ENCODE measurements at places on chromosomes 7 and 10.

GRCh38 chr7:114085592-114086501, 167.0 kb upstream of the PPP1R3A start:
- DNase-seq: no peak

- DNase-seq: no peak
Observed at GRCh38 chr10:14686356-14686755, 88.3 kb downstream of the FAM107B start.

DNA sequence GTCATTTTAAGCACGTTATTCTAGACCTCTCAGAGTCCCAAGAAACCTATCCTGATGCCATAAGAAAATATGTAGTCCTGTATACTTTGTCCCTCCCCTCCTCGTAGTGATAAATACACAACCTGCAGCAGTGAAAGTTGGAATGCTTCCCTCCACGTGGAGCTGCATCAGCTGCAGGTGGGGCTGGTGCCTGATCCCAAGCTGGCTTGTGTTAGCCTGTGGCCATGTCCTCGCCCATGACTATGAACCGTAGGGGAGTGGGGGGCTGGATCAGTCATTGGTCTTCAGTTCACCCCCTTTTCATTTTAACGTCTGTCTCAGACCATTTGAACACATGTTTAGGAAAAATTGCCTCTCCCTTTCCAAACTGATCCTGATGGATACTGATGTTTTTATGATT, 171.4 kb upstream of the HABP2 start:
- no peak for DNase-seq

DNA sequence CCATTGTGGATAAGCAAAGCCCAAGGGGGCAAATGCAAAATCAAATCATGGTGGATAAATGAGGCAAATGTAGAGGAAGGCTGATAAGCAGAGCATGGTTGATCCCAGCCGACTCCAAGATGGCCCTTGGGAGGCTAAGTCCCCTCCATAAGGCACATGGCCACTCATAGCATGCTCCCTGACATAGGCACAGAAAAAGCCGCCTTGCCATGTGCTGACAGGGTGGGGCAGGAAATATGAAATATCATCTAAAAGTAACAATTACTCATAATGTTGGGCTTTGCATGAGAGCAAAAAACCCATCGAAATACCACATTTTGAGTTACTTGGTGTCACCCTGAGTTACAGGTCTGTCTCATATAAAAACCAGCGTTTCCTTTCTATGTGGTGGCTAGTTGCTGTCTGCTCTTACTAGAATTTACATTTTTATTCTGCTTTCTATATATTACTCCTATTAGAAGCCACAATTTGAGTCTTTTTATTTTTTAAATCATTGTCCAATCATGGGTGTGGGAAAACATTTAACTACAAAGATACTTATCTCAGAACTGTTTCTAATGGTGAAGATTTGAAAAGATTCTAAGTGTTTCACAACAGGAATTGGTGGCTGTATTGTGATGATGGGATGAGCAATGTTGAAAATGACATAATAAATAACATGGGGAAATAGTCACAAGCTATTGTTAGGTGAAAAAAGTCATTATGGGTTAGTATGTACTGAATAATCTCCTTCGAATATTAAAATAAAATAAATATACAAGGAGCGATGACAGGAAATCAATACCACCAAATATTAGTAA, 102.7 kb downstream of the CUBN start:
- no peak for DNase-seq

DNA sequence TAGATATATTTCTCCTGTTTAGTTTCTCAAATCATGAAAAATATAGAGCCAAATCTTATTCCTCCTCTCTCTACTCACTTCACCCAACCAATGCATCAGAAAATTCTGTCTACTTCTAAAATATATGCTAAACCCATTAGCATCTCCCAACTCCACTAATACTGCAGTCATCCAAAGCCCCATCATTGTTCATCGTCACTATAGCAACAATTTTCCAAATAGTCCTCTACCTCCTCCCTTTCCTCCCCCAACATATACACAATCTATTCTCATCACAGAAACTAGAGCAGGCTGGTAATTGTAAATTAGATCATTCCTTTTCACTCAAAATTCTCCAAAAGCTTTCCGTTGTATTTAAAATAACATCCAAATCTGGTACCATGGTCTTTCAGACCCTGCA, 38.4 kb upstream of the C10orf120 start:
- DNase-seq: no peak

DNA sequence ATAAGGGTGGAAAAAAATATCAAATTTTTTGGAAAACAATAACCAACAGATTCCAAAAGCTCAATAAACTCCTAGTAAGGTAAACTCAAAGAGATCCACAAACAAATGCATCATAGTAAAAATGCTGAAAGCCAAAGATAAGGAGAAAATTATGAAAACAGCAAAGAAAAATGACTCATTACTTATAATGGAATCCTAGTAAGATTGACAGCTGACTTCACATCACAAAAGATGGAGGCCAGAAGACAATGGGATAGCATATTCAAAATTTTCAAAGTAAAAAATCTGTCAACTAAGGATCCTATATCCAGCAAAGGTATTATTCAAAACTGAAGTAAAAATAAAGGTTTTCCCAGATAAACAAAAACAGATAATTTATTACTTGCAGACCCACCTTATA, 183.4 kb upstream of the VIPR2 start:
- DNase-seq: no peak

DNA sequence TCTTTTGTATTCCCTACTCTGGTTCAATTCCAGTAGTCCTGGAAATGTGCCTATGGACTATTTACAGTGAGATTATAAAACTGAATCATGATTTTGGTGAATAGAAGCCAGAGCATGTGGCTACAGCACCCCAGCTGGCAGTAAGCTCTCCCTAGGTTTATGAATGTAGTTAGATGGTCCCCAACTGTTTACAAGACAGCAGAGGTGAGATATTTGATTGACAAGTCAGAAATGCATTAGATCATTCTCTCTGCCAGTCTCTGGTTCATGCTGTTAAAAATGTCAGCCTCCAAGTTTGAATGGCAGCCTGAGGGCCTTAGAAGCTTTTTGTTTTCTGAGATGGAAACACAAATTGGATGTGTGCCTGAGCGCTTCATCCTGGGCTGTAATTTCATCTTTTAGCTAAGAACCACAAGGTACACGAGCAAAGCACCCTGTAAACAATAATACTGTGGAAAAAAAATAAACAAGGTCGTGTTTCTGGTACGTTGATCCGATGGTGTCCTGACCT, 85.0 kb downstream of the BTRC start:
- DNase-seq: no peak

- no peak for DNase-seq
Observed at GRCh38 chr7:20229646-20230500, 12.7 kb upstream of the MACC1 start.

GRCh38 chr10:68816796-68817412, 10.4 kb upstream of the STOX1 start:
- DNase-seq: no peak

- peak; percentile 73 for DNase-seq
Observed at GRCh38 chr7:70237831-70238575, 639.7 kb downstream of the AUTS2 start.

- DNase-seq: no peak
Observed at GRCh38 chr10:70715853-70716795, 43.8 kb downstream of the ADAMTS14 start.

- DNase-seq: no peak
Observed at GRCh38 chr7:14504134-14504533, 398.4 kb downstream of the DGKB start.

DNA sequence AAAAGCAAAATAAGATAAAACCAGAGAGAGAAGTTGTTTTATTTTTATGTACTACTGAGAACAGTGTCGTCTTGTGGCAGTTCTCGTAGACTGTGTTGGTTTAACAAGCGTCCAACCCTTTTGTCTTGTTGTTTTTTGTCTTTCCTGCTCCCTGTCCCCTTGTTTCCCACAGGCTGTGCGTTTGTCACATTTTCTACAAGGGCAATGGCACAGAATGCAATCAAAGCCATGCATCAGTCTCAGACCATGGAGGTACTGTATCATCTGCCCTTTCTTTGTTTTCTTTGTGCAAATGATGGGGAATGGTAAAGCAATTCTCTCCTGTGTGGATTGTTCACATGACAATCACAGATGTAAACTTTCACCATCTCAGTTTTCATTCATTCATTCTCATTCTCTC, 248.8 kb downstream of the CELF2 start:
- DNase-seq: peak; percentile 14

GRCh38 chr7:22860784-22861482, 38.3 kb upstream of the TOMM7 start:
- peak; percentile 71 for DNase-seq

DNA sequence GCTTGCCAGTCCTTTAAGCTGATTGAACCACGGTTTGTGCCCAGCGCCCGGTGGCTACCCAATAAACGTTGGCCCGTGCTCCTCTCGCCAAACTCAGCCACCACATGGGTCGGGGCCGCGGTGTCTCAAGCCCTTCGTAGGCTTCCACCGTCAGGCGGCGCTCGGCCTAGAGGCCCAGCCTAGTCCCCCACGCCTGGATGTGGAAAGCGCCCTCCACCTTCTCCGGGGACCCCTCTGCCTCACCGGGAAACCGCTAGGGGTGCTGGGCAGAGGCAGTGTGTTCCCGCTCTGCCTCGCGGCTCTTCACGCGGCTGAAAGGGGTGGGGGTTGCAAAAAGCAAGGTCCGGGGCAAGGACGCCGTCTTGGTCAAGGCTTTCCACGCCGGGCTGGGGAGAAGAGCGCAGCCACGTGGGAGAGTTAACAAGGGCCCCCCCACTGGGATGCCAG, 29.8 kb downstream of the LEP start:
- no peak for DNase-seq

DNA sequence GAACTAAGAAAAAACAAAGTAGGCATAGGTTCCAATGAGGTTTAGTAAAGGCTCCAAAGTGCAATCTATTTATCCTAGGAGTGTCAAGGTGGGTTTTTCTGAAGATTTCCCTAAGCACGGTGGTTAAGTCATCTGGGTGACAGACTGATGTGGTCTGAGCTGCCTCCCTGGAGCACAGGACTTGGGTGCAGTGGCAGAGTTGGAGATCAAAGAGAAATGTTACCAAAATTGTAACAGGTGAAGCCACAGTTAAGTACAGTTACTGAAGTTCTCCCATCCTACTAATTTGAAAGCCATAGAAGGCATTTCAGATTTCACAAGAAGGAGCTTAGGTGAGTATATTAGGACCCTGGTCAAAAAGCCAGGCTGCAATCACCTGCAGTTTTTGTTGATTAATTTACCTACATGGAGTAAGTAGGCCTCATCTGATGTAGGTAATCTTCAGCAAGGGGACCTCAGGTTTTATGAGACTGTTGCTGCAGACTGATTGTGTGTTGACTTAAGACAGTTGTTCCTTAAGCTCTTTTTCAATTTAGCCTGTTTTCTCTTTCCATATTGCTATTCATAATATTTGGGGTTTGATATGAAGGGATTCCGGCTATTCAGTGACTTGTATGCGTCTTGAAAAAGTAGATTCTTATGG, 3.0 kb downstream of the DLX6 start:
- DNase-seq: no peak

DNA sequence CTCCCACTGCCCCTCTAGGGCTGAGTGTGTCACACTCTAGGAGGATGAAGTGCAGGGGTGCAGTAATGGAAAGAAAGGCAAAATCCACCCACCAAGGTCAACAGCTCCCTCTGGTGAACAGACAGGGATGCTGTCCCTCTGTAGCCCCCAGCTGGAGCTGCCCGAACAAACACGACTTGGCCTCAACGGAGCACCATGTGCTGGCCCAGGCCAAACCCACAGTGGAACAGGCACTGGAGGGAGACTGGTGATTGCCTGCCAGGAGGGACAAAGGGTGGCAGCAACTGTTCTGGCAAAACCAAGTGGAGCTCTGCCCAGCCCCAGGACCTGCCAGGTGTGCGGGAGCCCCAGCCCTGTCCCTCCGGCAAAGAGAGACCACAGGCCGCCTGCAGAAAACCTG, 20.7 kb downstream of the PDIA4 start:
- DNase-seq: peak; percentile 44

GRCh38 chr10:126155528-126155927, 232.7 kb downstream of the ADAM12 start:
- DNase-seq: no peak

DNA sequence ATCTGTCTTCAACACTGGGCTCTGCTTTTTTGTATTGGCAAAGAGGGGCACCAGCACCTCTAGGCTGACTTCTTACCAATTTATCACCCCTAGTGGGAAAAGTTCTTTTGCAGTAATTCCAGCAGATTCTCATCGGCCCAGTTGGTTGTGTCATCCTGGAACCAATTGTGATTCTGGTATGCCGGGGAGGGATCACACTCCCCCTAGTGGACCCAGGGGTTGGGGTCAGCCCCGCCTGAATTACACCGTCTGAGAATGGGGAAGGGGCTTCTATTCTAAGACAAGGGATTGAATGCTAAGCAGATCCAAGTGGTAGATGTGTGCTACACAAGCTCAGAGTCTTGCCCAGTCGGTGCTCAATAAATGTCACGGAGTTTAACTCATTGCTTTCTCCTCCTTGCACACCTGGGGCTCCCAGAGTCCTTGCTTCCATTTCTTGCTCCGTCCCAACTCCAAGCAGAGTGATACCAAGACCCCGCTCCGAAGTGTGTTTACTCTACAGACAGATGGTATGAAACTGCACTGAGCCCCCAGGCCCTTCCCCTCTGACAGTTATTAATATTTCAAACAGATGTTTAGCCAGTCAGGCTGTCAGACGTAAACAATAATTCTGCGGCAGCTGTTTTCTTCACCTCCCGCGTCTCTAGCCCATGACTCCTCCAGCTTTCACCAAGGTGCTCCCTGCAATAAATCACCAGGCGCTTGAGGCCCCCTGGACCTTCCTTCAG, 71.9 kb downstream of the C10orf105 start:
- DNase-seq: peak; percentile 80

DNA sequence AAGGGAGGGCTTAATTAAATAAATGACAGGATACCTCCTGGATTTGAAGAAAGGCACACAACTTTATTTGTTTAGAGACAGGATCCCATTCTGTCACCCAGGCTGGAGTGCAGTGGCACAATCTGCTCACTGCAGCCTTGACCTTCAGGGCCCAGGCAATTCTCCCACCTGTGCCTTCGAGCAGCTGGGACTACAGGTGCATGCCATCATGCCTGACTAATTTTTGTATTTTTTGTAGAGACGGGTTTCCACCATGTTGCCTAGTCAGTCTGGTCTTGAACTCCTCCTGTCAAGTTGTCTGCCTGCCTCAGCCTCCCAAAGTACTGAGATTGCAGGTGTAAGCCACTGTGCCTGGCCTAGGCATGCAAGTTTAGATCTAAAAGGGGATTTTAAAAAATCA, 272.7 kb upstream of the MBL2 start:
- DNase-seq: no peak

GRCh38 chr10:10213237-10213636, 804.4 kb upstream of the CELF2 start:
- peak; percentile 25 for DNase-seq

GRCh38 chr10:125628104-125629049, 54.6 kb downstream of the TEX36 start:
- no peak for DNase-seq

- DNase-seq: no peak
Observed at GRCh38 chr7:157410831-157411556, 74.2 kb downstream of the DNAJB6 start.

DNA sequence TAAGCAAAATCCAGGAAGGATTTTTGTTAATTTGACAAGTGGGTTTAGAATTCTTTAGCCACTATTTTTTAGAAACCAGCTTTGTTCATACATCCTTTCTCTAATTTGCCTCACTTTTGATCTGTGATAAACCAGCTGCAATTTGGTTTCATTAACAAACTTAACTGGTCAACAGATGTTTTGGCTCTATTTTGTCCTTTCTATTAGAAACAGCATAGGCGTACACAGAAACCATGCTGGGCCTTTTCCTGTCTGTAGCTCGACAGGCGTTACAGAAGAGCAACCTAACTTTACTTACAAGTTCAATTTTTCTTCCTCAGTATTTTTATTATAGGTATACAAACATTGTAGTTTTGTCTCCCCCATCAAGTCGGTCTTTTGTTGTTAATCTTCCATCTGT, 28.2 kb downstream of the KAT6B start:
- peak; percentile 22 for DNase-seq

All from NAMALWA (cell line).